Non-pigmented ciliary epithelial cell (primary cell): ENCODE measurements at places on chromosomes 5 and 9.

DNA sequence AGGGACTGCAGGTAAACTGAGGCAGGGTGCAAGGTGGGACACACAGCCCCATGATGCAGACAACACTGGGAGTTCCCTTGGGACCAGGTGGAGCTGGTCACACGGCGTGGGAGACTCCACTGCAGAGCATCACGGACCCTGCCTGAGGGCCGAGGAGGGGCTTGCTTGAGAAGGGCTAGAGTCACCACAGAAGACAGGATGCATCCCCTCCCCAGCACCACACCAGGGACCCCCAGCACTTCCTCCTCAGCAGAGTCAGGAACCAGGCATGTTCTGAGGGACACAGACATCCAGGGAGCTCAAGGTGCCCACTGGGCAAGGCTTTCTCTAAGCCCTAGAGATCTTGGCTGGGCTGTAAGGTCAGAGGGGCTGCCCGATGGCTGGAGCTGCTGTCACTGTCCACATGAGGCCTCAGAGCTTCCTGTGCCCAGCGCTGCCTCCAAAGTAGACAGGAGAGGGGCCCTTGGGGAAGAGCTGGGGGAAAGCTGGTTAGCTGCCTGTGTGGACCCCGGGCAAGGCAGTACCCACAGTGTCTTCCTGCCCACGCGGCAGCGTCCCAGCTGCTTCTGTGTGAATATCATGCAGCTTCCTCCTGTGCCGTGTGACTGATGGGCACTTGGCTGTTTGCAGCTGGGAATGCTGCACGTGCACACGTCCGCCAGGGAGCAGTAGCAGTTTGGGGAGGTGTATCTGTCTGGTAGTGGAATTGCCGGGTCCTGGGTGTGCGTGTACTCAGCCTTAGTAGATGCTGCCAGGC lies 176.6 kb downstream of the CACNA1B start:
- no peak for DNase-seq

DNA sequence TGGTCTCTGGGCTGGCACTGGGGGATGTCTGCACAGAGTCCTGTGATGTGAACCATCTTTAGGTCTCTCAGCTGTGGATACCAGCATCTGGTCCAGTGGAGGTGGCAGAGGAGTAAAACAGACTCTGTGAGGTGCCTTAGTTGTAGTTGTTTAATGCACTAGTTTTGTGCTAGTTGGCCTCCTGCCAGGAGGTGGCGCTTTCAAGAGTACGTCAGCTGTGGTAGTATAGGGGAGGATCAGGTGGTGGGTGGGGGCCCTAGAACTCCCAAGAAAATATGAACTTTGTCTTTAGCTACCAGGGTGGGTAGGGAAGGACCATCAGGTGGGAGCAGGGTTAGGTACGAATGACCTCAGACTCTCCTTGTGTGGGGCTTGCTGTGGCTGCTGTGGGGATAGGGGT lies 197.1 kb downstream of the TMC1 start:
- DNase-seq, result no peak

DNA sequence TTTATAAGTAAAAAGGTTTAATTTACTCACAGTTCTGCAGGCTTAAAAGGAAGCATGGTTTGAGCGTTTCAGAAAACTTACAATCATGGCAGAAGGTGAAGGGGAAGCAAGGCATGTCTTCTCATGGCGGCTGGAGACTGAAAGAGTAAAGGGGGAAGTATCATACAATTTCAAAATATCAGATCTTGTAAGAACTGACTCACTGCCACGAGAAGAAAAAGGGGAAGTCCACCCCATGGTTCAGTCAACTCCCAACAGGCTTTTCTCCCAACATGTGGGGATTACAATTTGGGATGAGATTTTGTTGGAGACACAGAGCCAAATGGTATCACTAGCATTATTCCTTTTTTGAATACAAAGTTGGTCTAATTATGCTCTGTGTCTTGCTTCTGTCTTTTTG lies 627.9 kb upstream of the ST8SIA4 start:
- DNase-seq, result no peak

DNA sequence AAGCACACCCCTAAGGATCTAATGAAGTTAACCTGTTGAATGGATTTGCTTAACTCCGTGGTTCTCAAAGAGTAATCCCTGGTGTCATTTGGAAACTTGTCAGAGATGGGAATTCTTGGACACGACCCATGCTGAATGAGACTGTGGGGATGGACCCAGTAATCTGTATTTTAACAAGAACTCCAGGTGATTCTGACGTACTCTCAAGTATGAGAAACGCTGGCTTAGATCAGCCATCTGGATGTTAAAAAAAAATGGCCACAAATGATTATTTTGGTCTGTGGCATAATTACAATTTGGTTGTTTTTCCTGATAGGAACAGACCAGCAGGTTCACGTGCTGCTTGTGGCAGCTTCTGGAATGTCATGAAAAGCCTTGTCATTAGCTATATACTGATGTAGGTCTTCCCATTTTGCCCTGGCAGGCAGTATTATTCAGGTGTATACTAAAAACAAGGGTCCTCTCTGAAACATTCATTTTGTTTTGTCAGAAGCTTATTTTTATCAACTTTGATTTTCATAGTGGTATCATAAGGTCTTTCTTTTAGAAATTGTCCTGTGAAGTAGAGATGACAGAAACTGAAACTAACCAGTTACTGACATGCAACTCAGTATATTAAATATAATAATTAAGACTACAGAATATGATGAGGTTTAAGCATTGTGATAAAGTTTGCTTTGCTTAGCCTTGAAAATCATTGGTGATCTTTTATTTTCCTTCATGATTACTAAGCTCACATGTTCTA lies 15.4 kb downstream of the CPEB4 start:
- no peak for DNase-seq

DNA sequence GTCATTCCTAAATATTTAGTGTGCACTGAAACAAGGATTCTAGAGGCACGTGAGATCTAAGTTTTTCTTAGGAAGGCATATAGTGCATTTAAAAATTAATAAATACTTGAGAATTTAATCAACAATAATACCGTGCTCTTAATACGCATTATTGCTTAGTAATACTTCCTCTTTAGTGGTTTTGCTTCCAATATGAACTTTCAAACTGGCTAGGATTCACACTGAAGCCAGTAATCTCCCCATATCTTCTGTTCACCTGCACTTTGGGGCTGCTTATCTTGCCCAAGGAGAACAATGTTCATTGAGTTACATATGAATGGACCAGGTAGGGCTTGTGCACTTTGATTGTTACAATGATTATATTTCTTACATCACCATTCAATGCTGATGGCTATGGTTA lies 180.5 kb upstream of the RIOK2 start:
- no peak for DNase-seq

DNA sequence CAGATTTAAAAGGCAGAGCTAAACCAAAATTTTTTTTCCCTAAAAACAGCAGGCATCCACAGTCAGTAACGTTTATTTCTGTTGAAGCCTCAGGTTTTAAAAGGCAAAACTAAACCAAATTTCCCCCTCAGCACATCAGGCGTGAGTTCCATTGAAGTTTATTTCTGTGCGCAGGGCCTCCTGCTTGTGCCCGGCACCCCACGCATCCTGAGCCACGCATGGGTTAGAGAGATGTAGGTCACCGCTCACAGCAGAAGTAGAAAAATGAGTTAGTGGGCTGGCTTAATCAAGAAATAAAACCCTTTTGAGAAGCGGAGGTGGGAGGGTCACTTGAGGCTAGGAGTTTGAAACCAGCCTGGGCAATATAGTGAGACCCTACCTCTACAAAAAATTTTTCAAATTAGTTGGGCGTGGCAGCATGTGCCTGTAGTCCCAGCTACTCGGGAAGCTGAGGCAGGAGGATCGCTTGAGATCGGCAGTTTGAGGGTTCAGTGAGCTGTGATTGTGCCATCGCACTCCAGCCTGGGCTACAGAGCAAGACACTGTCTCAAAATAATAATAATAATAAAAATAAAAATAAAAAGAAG lies 75.6 kb upstream of the SPIN1 start:
- no peak for DNase-seq

DNA sequence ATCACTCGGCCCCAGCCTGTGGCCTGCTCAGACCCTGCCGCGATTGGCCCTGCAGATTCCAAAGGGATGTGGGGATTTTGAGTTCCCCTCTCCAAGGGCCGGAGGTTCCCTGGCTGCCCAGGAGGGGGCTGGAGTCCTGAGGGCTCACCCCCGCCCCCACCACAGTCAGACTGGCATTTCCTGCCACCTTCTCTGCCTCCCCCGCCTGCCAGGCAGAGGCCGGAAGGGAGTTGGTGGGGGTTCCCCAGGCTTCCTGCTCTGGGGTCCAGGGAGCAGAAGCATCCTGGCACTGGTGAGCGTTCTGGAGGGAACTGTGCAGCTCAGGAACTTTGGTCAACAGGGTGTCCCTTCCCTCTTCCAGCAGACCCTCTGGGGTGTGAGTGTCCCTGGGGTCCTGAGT lies 70.6 kb downstream of the RXRA start:
- DNase-seq, result no peak

DNA sequence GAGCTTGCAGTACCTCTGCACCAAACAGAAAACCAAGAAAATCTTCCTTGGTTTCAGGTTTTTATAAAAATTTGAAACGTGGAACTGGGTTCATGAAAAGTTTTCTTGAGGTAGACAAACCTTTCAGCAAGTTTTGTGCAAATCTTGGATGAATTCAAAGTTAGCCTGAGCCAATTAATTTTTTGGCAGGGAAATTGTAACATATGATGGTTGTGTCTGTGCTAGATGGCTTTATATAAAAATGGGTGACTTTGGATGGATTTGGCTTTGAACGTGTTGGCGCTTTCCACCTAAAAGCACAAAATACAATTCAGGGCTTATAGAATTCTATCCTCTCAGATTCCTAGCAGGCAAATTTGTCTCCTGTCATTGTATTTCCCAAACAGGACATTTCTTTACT lies 524.4 kb downstream of the CAAP1 start:
- no peak for DNase-seq

- DNase-seq, result peak; percentile 67
These were observed 201.2 kb downstream of the TARS1 start for GRCh38 chr5:33641744-33642505.

- peak; percentile 23 for DNase-seq
These were observed 342.4 kb upstream of the GRIA1 start for GRCh38 chr5:153147891-153148623.

- DNase-seq, result peak; percentile 62
These were observed 923 bp upstream of the ZBTB5 start for GRCh38 chr9:37466037-37466709.

DNA sequence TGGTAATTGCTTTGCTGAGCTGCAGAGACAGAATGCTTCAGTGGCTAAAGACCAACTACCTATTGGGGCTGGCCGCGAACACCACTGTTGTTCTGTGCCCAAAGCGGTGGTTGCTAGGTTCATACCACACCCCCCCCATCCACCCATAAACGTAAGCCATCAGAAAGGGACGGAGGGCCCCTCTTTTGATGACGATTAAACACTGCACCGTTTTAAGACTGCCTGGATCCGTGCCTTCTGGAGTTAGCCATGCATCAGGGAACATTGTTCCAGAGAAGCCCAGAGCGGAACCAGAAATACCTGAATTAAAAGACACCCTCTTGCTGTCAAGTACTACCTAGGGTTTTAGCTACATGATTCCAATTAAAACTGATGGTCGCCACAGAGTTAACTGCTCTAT lies 369.1 kb upstream of the DAP start:
- no peak for DNase-seq

DNA sequence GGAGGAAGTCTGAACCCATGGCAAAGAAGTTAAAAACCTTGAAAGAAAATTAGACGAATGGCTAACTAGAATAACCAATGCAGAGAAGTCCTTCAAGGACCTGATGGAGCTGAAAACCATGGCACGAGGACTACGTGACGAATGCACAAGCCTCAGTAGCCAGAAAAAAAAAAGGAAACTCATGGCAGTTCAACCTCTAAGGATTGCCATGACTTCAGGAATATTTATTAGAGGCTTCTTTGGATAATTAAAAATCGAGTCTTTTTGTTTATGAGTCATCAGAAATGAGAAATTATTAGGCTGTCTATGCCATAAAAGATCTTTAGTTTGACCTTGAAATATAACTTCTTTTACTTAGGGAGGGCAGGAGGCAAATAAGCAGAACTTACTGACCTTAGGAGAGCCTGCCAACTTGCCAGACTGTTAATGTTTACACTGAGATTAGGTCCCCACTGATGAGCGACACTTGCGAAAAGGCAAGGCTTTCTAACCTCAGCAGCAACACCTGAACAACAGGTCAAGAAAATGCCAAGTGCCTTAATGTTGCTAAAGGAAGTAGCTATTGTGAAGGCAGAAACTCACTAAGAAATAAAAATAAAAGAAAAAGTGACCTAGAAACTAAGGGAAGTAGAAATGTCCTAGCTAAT lies 55.2 kb upstream of the TUSC1 start:
- no peak for DNase-seq

DNA sequence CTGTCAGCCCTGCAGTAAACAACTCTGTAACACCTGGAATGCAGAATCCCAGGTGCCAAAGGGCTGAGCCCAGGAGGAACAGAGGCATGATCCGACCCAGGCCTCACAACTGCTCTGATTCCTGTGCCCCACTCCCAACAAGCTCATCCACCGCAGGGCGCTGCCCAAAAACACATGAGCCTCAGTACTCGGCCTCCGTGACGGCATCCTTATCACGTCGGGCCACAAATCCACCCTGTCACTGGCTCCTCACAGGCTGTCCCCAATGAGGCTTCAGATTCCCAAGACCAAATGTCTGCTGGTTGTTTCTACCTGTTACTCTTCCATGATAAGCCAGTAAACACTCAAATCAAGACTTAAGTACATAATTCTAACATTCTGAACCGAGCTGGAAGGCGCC lies 15.2 kb downstream of the QSOX2 start:
- DNase-seq, result no peak

DNA sequence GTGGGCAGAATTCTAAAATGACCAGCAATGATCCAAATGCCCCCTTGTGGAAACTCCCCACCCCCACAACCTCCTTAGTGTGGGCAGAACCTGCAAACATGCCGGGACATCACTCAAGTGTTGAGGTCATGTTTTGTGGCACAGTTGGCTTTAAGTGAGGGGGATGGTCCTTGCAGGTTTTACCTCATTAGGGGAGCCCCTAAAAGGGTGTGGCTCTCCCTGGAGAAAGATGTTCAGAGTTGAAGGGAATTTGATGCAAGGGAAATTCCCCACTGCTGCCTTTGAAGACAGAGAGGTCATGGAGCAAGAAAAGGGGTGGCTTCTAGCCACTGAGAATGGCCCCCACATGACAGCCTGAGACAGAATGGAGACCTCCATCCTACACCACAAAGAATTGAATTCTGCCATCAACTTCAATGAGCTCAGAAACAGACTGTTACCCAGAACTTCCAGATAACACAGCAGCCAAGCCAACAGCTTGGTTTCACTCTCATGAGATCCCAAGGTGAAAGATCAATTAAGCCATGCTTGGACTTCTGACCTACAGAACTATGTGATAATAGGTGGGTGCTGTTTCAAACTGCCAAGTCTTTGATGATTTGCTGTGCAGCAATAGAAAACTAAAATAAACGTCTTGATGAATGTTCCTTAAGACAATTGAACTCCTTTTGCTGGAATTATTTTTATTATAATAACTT lies 103.4 kb downstream of the MED10 start:
- DNase-seq, result no peak

DNA sequence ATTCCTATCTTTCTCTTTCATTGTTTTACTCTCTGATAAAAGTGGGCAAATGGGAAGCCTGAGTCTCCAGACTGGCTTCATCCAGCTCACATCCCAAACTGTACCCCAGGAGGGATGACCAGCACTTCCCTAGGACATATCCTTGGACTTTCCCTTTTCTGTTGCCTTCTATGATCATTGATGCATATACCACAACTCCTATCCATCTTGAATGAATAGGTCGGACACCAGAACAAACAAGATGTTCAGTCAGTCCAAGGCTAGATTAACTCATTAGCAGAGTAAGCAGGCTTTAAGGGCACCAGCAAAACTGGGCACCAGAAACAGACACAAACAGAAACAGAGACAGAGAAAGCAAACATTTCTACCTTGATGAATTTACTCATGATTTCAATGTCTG lies 159.1 kb upstream of the RGMB start:
- no peak for DNase-seq
